ENCODE measurements at places on chromosomes 13 and 19.
A peak's percentile ranks its signal among the peaks of the same experiment; 100 is the strongest.

GRCh38 chr13:76043874-76044273, 407.7 kb downstream of the LMO7 start:
- DNase-seq: no peak

- no peak for DNase-seq
These were observed 56.8 kb downstream of the SKA3 start for GRCh38 chr13:21119526-21119925.

- peak; percentile 30 for DNase-seq
These were observed 378.4 kb downstream of the KCNRG start for GRCh38 chr13:50393628-50394027.

DNA sequence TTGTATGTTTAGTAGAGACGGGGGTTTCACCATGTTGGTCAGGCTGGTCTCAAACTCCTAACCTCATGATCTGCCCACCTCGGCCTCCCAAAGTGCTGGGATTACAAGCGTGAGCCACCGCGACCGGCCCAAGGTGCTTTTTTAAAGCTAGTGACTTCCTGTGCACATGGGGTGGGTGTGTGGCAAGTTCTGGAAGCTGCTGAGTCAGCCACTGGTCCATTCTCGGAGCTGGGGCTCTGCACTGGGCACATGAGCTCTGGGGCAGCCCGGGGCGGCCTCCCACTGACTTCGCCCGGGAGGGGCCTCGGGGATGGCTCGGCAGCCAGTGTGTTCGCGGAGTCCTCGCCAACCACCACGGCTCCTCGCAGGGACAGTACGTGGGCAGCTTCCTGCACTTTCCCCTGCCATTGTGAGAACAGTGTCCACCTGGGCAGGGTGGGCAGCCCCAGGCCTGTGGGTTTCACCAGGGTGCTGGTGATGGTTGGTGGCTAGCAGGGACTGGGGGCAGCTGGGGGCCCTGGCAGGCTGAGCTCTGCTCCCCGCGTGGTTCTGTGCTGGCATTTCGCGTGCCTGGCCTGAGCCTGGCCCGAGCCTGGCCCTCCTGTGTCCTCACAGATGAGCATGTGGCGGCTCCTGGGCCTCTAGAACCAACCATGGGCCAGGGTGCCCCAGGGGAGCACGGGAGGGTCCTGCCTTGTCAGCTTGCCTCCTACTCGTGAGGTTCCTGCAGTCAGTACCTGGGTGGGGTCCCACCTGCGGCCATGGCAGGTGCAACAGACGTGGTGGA, 12.2 kb downstream of the CBARP start:
- DNase-seq: no peak

GRCh38 chr19:29273000-29273640, 60.2 kb upstream of the UQCRFS1 start:
- no peak for DNase-seq

DNA sequence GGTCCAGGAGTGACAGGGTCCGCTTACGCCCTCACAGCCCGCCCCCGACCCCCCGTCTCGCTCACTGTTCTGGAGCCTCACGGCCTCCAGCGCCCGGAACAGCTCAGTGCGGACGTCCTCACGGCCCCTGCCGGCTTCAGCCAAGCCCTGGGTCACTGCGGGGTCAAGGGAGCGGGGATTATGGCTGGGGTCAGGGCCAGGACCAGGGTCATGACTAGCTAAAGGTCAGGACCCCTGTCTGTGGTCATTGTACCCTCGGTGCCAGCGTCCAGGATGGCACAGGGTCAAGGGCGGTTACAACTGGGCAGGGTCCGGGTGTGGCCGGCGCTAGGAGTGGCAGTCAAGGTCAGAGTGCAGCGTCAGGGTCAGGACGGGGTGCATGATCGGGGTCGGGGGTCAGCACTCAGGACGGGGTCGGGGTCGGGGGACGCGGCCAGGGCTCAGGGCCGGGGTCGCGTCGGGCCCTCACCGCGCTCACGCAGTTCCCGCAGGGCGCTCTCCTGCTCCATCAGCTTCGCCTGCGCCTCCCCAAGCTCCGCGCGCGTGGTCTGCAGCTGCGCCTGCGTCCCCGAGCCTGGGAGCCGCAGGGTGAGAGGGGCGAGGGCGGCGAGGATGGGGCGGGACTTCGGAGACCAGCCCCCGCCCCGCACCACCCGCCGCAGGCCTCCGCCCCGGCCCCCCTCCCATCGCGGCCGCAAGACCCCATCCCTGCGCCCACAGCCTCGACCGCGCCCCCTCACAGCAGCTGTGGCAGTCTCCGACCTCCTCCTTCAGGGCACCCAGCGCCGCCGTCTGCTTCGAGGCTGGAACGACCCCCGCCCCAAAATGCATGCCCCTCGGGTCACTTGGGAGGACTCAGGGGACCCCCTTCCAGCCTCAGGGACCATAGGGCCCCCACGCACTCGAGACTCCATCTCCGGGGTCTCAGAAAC, 1.4 kb downstream of the CLEC4G start:
- DNase-seq: no peak

- no peak for DNase-seq
These were observed 2.8 kb downstream of the GRK1 start for GRCh38 chr13:113669755-113670341.

Measured in EL (cell line).